ENCODE measurements at places on chromosomes 4 and X. TPM values are rescaled to one million over a fixed set of nuclear protein-coding genes. Genes with fewer than 3 reads are reported as not detected.

DNA sequence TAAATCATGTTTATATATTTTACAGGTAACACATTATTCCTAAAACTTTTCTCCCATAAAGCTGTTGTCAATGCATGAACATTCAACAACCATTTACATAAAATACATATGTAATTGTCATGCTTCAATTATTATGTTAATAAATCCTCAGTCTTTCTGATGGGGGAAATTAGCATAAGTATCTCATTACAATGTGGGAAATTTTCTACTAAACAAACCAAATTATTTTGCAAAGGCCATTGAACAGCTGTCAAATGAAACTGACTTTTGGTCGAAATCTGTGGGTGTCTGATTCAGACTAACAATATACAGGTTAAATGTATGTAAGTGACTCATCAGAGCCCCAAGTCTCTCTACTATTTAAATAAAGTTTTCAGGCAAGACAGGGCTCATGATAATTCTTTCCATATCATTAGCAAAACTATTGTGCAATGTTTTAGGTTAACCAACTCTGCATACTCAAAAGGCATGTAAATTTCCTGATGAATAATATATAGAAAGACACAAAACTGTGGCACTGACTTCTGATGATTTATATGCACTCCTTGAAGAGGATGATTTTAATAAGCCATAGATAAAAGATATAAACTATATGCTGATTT, 795.3 kb upstream of the AADAT start:
- no peak overlapping the region for H3K4me3 ChIP-seq
- no peaks in the 10 kb centered on the region for H3K36me3 ChIP-seq
- H3K27ac ChIP-seq = no peak overlapping the region

DNA sequence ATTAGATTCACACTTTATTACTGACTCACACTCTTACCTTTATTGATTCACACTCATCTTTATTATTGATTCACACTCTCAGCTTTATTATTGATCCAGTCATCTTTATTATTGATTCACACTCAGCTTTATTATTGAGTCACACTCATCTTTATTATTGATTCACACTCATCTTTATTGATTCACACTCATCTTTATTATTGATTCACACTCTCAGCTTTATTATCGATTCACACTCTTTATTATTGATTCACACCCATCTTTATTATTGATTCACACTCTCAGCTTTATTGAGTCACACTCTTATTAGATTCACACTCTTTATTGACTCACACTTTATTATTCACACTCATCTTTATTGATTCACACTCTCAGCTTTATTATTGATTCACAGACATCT, 31.3 kb downstream of the HTRA3 start:
- H3K27me3 ChIP-seq = peaks cover 4% of the 10 kb centered on the region
- no peaks in the 10 kb centered on the region for H3K36me3 ChIP-seq
- H3K27ac ChIP-seq = no peak overlapping the region
- H3K4me1 ChIP-seq = no peaks in the 10 kb centered on the region
- no peak for DNase-seq

GRCh38 chr4:3342182-3342854, 49.5 kb downstream of the RGS12 start:
- peaks cover 4% of the 10 kb centered on the region for H3K27me3 ChIP-seq
- H3K27ac ChIP-seq = no peak overlapping the region
- H3K4me3 ChIP-seq = no peak overlapping the region
- peaks cover 19% of the 10 kb centered on the region for H3K4me1 ChIP-seq
- DNase-seq = no peak

DNA sequence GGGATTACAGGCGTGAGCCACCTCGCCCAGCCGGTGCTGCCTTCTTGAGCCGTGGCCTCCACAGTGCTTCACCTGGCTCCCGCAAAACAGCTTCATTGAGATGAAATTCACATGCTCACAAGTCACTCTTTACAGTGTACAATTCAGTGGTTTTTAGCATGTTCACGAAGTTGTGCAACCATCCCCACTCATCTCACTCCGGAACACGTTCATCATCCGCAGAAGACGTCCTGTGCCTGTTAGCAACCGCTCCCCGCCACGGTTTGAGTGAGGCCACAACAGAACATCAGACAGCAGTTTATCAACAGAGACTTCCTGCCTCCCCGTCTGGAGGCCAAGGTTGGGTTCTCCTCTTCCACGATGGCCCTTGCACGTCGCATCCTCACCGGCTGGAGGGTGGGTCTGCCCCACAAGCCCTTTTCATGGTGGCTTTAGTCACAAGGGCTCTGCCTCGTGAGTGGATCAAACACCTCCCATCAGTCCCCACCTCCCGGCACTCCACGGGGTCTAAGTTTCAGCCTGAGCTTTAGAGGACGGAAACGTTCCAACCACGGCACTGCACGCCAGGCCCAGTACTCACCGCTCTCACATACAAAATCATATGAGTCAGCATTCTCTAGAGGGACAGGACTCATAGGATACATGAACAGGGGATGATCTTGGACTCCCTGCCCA, 29.6 kb upstream of the SPON2 start:
- H3K27ac ChIP-seq = peak overlapping the region; percentile 99
- no peaks in the 10 kb centered on the region for H3K27me3 ChIP-seq
- peak; percentile 79 for DNase-seq
- H3K4me1 ChIP-seq = peaks cover 28% of the 10 kb centered on the region
- peaks cover 2% of the 10 kb centered on the region for H3K36me3 ChIP-seq

LDB2 gene
- total RNA-seq = not detected

HSFX4 gene
- not detected for total RNA-seq

- H3K4me1 ChIP-seq = peaks cover 2% of the 10 kb centered on the region
- H3K4me3 ChIP-seq = peak overlapping the region; percentile 65
Observed at GRCh38 chrX:103275947-103276567, 493 bp downstream of the TCEAL5 start.

SPANXD gene
- total RNA-seq = not detected

GRCh38 chr4:124167602-124168001, 544.9 kb downstream of the ANKRD50 start:
- no peaks in the 10 kb centered on the region for H3K36me3 ChIP-seq
- no peaks in the 10 kb centered on the region for H3K4me1 ChIP-seq
- DNase-seq = no peak
- H3K27ac ChIP-seq = no peak overlapping the region
- H3K27me3 ChIP-seq = peaks cover 5% of the 10 kb centered on the region

DNA sequence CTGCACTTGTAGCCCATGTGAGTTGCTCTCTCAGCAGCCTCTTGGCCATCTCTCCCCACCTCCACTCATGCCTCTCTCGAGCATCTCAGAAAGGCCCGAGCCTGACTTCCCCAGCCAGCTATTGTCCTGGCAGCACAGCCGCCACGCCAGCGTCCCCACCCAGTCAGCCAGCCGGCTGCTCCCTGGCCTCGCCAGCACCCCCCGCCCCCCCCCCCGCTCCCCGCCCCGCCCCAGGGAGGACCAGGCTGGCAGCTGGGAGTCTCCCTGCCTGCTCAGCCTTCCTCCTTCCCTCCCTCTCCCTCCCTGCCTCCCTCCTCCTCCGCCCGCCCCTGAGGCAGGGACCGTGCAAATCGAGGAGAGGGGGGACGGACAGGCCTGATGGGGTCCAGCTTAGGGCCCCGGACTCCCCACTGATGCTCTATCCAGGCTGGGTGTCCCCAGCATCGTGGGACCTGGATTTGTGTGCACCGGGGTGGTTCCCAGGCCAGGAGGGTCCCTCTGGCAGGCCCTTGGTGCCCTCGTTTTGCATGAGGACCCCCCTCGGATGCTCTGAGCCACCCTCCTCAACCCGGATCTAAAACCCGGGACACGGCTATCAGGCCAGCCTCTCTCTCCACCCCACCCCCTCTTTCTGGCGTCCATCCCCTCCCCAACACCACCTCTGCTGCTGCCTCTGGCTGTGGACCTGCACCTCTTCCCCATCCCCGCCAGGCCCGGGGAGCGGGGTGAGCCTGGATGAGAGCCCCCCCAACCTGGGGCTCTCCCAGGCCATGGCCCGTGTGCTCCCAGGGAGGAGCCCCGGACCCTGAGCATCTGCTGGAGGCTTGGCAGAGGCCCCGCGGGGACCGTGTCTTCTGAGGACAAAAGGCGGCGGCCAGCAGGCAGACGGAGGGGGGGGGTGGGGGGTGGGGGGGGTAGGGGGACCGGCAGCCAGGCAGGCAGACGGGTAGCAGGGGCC, at the start of gene GPR173:
Gene GPR173 (plus strand): TSS at position 621 of the 958 bp plus-strand sequence. CDS start 27,833 bp downstream, outside the sequence.
- H3K36me3 ChIP-seq = no peaks in the 10 kb centered on the region
- peak within 1 kb of the TSS; percentile 65 for H3K4me3 ChIP-seq
- no peak for DNase-seq
- H3K27ac ChIP-seq = peak within 1 kb of the TSS; percentile 20
- H3K4me1 ChIP-seq = peaks cover 5% of the 10 kb centered on the region
- no peaks in the 10 kb centered on the region for H3K27me3 ChIP-seq

SSX4B gene
- total RNA-seq = not detected

DNA sequence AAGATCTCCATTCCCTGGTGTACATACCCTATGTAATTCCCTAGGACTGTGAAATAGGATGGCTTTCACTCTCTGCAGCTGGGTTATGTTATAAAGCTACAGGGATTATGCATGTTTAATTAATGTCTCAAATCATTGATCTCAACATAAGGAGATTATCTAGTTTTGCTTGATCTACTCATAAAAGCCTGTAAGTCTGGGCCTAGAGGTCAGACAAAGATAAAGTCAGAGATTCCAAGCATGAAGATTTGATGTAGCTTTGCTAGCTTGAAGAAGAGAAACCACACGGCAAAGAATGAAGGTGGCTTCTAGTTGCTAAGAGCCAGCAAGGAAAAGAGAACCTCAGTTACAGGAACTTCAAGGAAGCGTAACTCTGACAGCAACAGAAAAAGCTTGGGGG, 456.9 kb downstream of the CCSER1 start:
- H3K27me3 ChIP-seq = no peaks in the 10 kb centered on the region
- H3K4me3 ChIP-seq = no peak overlapping the region

PNMA3 gene
- 1.9 TPM for total RNA-seq

GRCh38 chr4:73620115-73620792, at the start of gene RASSF6:
RASSF6 (minus strand) TSS chr4:73620436; CDS start chr4:73611795, 8,641 bp downstream.
- H3K27me3 ChIP-seq = peaks cover 24% of the 10 kb centered on the region
- H3K4me1 ChIP-seq = peaks cover 4% of the 10 kb centered on the region
- DNase-seq = peak; percentile 29
- no peaks in the 10 kb centered on the region for H3K36me3 ChIP-seq
- H3K27ac ChIP-seq = no peak within 1 kb of the TSS

FAM200B gene
- 13.1 TPM for total RNA-seq

DNA sequence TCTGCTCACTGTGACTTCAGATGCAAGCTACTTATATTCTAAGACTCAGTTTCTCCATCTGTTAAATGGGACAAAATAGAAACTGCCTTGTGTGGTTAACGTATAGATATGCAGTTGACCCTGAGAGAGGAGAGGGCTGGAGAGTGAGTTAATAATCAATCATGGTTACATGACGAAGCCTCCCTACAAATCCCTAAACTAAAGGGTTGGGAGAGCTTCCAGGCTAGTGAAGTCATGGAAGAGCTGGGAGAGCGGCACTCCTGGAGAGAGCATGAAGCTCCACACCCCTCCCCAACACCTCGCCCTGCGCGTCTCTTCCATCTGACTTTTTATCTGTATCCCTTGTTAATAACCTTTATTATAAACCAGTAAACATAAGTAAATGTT, 138.5 kb upstream of the FAM9B start:
- H3K4me3 ChIP-seq = no peak overlapping the region
- H3K27ac ChIP-seq = no peak overlapping the region
- DNase-seq = no peak

FGFBP2 gene
- 8.9 TPM for total RNA-seq

OPHN1 gene
- total RNA-seq = not detected

All from activated naive CD8-positive, alpha-beta T cell treated with anti-CD3 and anti-CD28 coated beads for 36 hours (primary cell).